ENCODE measurements at places on chromosomes 7 and 10. TPM values are rescaled to one million over a fixed set of nuclear protein-coding genes. Genes with fewer than 3 reads are reported as not detected.

MALRD1 gene
- 2.0 TPM for total RNA-seq

PPP1R3C gene
- 20.3 TPM for total RNA-seq

NRP1 gene
- total RNA-seq, result 243 TPM

NPC1L1 gene
- 0.88 TPM for total RNA-seq

PDE1C gene
- 5.5 TPM for total RNA-seq

CRYGN gene
- 0.22 TPM for total RNA-seq

RELN gene
- total RNA-seq, result 5.4 TPM

CSTF2T gene
- total RNA-seq, result 24.9 TPM

BAMBI gene
- total RNA-seq, result 19.5 TPM

NYAP1 gene
- total RNA-seq, result 0.41 TPM

FAM24B gene
- 3.8 TPM for total RNA-seq

IFIT1B gene
- not detected for total RNA-seq

GNAI1 gene
- total RNA-seq, result 105 TPM

ADCYAP1R1 gene
- not detected for total RNA-seq

SPDYE8 gene
- not detected for total RNA-seq

SLC29A3 gene
- 5.3 TPM for total RNA-seq

MUC12 gene
- total RNA-seq, result 3.8 TPM
